ENCODE measurements at places on chromosomes 3 and 15.

DNA sequence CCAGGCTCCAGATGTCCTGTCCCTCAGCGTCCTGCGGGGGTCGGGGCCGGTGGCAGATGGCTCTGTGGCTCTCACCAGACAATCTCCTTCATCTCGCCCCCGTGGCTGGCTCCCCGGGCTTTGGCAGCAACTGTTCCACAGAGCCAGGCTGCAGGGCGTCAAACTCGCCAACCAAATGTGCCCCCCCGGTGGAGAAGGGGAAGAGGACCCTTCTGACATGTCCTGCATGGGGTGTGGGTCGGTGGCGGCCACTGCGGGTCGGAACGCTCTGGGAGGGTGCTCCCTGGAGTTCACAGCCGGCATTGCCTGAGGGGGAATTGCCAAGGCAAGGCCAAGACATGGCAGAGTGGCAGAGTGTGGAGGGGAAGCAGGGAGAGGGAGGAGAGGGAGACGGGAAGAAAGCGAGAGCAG lies 36.0 kb downstream of the BDH1 start:
- DNase-seq = no peak

DNA sequence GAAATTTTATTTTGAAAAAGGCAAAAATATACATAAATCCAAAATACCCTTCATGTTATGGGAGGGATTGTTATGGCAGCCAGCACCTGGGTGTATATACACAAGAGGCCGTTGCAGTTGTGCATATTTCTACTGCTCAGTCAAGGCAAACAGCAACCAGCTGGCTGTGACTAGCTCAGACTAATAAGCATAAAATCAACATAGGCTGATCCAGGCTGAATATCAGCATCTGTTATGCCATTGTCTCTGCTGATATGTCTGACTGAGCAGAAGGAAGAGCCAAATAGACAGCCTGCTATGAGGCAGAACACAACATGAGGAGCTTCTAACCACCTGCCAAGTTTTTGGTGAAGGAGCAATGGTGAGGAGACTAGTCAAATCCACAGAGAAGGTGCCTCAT lies 457.5 kb upstream of the ALCAM start:
- DNase-seq = peak; percentile 2

- DNase-seq = no peak
These were observed 41.4 kb downstream of the CTDSPL2 start for GRCh38 chr15:44468709-44469385.

GRCh38 chr3:20066850-20067617 lies 26.8 kb downstream of the KAT2B start:
- DNase-seq = no peak

- DNase-seq = no peak
These were observed 4.5 kb downstream of the DNAJC13 start for GRCh38 chr3:132421832-132422231.

DNA sequence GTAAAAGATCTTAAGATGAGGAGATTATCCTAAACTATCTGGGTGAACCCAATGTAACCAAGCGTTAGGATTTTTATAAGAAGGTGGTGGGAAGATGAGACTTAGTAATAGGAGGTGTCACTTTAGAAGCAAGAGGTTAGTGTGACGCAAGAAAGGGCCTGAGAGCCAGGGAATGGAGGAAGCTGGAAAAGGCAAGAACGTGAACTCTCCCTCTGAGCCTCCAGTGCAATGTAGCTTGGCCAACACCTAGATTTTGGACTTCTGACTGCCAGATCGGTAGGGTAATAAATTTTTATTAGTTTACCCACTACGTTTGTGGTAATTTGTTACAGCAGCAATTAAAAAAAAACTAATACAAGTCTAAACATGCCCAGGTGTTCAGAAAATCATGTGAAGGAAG lies 20.8 kb upstream of the CNTN6 start:
- DNase-seq = no peak

DNA sequence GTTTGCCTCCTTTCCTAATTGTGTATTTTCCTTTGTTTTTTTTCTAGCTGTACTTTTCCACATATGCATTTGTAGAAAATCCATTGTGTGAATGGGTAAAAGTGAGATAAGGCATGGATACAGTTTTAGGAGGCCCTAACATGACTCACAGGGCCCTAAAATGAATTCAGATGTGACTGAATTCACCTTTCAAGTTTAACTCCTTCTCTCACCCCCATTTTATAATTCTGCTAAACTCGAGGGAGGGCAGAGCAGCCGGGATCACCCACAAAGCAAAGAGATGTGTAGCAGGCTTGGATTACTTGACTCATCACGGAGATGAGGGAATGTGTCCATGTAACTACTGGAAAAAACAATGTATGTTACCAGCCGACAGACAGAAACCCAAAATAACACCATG lies 59.9 kb downstream of the FOXP1 start:
- no peak for DNase-seq

DNA sequence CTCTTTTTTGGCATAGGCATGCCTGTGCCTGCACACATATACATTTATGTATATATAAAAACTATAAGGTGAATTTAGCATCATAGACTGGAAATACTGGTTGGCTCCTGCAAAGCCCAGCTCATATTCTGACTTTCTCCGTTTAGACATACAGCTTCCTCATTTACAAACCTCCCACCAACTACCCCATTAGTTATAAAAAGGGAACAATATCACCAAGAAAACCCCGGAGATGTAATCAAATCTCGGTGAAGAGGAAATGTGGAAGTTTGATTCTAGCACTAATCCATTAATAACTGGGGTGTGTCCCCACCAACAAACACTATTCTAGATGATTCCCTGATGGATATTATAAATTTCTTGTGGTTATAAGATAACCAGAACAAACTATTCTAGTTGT lies 517.7 kb upstream of the TBL1XR1 start:
- no peak for DNase-seq

- DNase-seq = no peak
These were observed 124.4 kb upstream of the LIPC start for GRCh38 chr15:58307313-58307961.

DNA sequence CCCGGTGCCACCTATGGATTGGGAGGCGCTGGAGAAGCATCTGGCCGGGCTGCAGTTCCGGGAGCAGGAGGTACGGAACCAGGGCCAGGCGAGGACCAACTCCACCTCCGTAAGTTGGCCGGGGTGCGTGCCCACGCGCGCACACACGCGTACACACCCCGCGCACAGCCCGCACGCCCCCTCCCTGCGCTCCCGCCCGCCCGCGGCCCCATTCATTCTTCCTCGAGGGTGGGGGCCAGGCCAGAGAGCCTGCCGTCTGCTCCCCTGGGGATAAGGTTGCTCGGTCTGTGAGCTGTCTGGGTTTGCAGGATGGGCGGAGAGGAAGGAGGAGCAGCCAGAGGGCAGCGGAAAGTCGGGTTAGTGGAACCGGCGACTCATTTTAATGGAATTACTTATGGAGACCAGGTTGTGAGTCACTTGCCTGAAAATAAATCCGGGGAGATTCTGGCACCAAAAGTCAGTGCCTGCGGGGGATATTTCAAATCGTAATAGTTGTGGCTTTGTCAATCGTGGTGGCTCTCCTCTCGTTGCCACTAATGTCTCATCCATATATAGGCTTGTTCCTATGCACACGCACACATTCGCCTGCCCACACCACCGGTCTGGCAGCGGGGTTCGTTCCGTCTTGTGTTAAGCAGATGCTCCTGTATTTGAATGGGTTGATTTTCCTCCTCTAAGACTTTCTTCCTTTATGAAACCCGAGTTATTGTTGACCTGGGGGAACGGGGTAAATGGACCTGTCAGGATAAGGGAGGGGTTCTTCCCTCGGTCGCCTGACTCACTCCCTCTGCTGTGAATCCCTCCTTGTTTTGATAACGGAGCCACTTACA lies 223.4 kb upstream of the IL12A start:
- DNase-seq = no peak

GRCh38 chr15:35560870-35561269 lies 14.9 kb upstream of the DPH6 start:
- no peak for DNase-seq

DNA sequence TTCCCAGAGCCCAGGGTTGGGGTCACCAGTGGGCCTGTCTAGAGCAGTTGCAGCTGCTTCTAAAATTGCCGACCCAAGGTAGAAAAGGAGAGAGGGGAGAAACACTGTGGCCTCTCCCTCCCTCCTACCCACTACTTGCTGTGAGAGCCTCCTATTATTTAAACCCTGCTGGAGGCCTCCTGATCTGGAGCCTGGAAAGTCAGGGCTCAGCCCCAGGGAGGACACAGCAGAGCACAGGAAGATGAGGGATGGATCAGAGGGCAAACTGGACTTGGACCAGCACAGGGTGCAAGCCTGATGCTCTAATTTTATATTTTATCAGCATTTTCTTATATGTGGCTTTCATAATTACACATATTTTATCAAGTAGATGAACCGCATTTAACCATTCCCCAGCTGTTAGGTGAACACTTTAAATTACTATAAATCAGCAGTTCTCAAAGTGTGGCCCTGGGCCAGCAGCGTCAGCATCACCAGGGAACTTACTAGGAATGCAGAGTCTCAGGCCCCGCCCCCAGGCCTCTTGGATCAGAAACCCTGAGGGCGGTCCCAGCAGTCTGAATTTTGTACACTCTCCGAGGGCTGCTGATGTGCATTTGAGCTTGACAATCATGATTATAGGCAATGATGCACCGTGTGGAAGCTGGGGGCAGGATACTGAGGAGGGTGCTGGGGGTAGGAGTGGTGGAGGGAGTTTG lies 26.7 kb downstream of the SMAD3 start:
- DNase-seq = no peak

DNA sequence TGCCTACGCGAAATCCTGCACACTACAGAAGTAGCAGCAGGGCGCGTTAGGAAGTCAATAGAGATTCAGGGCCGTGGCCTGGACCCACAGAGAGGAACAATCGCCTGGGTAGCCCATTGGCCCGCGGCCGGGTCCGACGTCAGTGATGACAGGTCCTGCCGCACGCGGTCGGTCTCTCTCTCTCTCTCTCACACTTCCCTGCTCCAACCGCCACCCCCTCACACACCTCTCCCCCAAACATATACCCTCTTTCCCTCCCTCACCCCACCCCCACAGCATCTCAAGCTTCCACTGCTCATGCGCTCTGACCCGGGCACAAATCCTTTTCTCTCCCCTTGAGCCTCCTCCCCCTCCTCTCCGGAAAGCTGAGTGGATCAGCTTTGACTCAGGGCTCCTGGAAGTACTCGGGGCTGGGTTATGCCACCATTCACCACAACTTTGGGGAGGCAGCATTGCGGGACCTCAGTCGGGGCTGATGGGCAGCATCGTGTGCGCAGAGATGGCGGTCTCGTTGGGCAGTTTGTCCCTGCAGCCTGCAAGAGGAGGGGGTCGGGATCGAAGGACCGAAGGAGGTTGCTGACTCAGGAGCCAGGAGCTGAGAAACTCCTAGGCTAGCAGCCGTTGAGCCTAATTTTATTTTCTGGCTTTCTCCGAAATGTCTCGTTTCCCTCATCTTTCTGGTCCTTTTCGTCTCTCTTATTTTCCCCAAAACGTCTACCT lies 9.0 kb downstream of the ZIC4 start:
- DNase-seq = no peak

DNA sequence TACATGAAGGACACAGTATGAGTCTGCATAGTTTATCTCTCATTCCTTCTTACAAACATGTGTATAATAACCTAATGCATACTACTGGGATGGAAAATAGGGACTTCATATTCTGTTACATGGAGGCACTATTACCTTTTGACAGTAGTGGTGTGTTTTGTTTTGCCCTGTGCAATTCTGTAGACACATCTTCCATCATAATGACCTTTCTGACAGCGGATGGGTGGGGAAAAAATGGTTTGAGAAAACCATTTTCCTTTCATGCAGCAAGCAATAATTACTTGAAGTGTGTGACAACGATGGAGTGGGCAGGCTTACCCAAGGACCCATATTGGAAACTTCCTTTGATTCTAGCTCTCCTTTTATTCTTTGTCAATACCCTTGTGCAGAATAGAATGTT lies 153.6 kb upstream of the ONECUT1 start:
- DNase-seq = no peak

DNA sequence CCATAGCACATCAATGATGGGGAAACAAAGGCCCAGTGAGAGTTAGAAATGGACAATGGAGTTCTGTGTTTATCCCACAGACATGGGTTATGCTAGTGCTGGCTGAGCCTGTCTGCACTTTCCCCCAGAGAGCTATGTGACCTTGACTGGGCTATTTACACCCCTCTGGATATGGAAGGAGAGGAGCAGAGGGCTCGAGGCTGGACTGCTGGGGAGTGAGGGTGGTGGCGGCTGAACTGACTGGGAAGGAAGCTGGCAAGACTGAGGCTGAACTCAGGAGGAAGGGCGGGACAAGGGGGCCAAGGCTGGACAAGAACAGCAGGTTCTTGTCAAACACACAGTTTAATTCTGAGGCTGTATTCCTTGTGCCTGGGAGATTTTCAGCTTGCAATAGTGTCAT lies 10.8 kb upstream of the INSYN1 start:
- DNase-seq = peak; percentile 92

DNA sequence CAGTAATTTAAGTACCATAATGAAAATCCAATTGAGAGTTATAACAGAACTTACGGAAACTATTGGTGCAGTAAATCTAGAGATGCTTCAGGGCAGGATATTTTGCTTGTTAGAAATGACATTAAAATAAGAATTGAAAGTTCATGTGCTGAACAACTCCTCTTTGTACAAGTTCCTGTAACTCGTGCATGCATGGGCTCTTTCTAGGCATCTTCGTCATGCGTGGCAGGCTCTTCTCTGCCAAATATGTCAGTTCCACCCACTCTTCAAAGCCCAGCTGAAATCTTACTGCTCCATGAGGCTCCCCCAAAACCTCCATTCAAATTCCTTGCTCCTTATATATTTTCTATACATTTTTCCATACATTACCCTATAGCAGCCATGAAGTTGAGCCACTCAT lies 48.7 kb downstream of the FBN1 start:
- no peak for DNase-seq

DNA sequence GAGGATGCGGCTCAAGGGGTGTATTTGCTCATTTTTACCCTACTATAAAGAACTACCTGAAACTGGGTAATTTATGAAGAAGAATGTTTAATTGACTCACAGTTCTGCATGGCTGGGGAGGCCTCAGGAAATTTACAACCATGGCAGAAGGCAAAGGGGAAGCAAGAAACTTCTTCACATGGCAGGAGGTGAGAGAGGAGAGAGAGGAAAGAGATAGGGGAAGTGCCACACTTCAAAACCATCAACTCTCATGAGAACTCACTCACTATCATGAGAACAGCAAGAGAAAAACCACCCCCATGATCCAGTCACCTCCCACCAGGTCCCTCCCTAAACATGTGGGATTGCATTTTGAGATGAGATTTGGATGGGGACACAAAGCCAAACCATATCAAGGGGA lies 192.7 kb downstream of the DIPK2A start:
- no peak for DNase-seq

DNA sequence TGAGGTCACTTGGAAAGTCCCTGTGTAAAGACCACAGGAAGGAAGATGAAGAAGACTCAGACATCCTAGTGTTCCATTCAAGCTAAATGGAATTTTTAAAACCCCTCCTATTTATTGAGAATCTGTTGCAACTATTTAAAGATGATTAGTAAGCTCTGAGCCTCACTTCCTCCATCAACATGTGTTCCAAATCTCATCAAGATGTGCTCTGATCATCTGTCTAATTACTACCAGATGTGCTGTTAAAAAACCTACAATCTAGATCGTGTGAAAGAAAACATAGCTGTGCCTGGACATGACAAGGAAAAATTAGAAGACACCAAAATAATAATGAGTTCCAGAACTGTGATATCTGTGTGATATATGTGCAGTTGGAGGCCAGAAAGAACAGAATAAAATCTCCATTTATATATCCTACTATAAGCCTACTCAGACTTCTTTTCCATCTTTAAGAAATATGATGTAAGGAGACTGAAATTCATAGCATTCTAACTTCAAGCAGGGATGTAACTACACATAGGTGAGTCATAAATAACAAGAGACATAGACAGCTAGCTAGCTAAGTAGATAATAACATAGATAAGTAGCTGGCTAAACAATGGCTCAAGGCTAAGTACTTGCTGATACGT lies 7.8 kb downstream of the XPC start:
- DNase-seq = no peak

GRCh38 chr3:40414270-40414669 lies 27.3 kb downstream of the ENTPD3 start:
- DNase-seq = no peak

Data from left lung (tissue), 14 donors.